ENCODE measurements at places on chromosomes 11 and 22. TPM values are rescaled to one million over a fixed set of nuclear protein-coding genes. Genes with fewer than 3 reads are reported as not detected.

DNA sequence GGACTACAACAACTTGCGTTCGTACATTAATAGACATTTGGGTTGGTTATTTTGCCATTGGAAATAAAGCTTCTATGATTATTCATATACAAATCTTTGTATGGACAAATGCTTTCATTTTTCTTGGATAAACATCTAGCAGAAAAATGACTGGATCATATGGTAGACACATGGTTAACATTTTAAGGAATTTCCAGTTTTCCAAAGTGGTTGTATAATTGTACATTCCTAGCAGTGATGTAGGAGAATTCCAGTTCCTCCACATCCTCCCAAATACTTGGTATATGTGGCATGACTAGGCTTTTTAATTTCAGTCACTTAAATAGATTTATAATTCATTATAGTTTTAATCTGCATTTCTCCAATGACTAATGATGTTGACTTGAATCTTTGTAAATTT lies 246.2 kb upstream of the NCAM1 start:
- DNase-seq: no peak

DNA sequence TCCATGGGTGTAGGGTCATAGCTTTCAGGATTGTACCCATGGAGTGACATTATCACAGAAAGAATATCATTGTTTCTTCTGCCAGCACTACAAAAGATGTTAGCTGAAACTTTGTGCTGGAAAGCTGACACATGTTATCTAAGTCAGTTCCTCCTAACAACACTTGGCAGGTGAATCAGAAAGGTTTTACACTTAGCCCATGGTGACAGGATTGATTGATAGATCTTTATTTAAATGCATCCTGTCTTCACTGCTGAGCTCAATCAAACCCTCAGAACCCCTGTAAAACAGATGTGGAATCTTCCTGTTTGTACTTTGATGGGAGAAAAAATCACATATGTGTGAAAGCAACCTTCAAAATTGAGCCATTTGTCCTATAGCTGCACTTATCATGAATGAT lies 811.5 kb upstream of the ANO3 start:
- DNase-seq: no peak

- no peak for DNase-seq
These were observed 46.2 kb downstream of the HIRA start for GRCh38 chr22:19385221-19385906.

DNA sequence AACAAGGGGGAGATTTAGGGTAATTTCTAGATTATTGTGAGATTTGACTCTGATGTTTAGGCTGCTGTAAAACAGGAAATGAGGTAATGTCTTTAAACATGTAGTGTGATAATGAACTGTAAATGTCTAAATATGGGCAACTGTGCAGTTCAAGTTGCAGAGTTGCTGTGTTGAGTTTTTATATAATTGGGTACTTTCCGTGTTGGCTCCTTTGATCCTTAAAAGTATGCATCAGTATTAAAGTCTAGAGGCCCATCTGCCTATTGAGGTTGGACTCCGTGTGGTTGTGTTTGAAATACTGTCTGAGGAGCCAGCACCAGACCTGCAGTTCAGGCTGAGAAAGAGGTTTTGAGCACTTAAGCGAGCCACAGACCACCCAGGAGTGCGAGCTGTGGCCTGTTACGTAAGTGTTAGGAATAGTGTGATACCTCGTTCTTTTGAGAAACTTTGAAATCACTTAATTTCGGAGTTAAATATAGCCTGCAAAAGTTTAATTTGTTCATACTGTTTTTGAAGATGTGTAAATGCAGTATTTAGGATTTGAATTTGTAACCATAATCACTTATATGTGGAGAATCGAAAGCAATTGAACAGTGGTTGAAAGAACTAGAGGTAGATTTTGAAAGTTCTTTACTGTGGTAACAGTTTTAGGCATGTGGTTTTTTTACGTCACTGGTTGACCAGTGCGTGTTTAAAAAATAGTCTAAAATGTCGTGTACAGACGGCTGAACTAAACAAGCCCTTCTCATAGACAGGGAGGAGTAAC lies 9.0 kb downstream of the FAM118A start:
- peak; percentile 20 for DNase-seq

Gene CD3E
- total RNA-seq: not detected

Gene CLCF1
- total RNA-seq: not detected

DNA sequence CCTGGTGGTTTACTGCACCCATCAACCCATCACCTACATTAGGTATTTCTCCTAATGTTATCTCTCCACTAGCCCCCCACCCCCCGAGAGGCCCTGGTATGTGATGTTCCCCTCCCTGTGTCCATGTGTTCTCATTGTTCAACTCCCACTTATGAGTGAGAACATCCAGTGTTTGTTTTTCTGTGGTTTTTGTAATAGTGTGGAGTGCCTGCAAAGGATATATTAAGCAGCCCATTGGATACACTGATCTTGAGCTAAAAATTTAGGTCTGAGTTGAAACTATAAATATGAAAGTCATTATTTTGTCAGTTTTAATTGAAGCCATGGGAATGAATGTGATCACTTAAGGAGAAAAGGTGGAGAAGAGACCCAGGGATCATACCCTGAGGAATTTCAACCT lies 23.0 kb downstream of the MRPL48 start:
- no peak for DNase-seq

GRCh38 chr22:21445437-21446127 lies 21.6 kb upstream of the TMEM191C start:
- no peak for DNase-seq

- no peak for DNase-seq
These were observed 111.5 kb upstream of the ZBED5 start for GRCh38 chr11:10969387-10969786.

Gene SAA4
- total RNA-seq: not detected
